NK-92 treated with Interleukin-12 subunit alpha and Interleukin-12 subunit beta, amount 100 ng/mL, for 24 hours (cell line): ENCODE measurements at places on chromosomes 1 and 21.

GRCh38 chr1:156394835-156395461 is 25.9 kb downstream of the RHBG start:
- DNase-seq: no peak

DNA sequence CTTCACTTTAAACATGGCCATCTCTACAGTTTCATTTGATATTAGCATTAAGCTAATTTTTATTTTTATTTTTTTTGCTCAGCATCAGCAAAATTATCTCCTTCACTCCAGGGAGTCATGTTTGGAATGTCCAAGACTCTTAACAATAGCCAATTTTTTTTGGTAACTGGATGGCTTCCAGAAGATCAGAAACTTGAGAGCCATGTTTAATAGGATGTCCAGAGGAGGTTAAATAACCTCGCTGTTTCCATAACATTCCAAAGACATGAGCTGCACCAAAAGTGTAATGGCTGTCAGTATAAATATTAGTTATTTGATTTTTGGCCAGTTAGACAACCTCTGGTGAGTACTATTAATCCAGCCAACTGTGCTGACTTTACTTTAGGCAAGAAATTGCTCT is 80.7 kb downstream of the DNTTIP2 start:
- no peak for DNase-seq

- no peak for DNase-seq
These were observed 1.2 kb downstream of the SH2D5 start for GRCh38 chr1:20731057-20731991.

DNA sequence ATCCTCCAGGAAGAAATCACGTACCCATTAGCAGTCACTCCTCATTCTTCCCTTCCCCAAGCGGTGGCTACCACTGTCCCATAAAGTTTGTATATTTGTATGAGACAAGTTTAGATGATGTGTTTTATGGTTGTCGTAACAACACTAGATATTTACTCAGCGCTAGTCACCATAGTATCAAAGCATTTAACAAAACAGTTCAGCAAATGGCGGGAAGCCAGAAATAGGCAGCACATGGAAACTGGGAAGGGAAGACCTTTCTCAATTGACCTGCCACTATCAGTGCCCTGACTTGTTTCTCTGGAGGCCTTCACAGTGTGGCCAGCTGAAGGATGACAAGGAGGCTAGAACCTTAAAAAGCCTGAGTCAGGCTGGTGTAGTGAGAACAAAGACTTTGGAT is 31.1 kb downstream of the CNST start:
- no peak for DNase-seq

DNA sequence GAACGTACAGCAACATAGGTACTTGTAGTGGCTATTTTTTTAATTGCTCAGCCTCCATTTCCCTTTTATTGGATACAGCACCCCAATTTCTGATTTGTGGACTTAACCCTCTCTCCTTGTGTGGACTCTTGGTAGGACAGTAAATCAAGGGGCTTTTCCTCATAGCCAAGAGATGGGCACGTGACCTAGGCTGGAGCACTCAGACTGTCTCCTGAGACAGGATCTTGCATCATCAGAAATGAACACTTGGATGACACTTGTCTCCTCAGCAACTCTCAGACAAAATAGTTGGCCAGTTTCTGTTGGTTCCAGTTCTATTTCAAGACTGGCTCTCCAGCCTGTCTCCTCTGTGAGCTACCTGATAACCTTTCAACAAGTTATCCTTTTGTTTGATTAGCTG is 112.9 kb upstream of the ZNF678 start:
- no peak for DNase-seq

DNA sequence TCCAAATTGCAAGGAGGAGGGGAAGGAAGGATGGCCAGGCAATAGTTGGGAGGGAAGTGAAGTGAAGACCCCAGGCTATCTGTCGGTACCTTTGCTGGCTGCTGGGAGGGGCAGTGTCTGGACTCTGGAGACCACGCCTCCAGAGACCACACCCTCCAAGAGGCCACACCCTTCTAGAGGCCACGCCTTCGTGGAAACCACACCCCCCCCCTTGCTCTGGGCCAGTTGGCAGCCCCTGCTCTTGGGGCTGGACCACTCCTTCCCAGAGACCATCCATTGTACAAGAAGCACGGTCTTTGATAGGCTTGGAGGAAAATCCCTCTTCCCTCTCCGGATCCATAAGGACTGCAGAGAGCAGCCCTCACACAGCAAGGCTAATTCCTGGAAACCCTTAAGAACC is 73.1 kb downstream of the RYR2 start:
- DNase-seq: no peak

DNA sequence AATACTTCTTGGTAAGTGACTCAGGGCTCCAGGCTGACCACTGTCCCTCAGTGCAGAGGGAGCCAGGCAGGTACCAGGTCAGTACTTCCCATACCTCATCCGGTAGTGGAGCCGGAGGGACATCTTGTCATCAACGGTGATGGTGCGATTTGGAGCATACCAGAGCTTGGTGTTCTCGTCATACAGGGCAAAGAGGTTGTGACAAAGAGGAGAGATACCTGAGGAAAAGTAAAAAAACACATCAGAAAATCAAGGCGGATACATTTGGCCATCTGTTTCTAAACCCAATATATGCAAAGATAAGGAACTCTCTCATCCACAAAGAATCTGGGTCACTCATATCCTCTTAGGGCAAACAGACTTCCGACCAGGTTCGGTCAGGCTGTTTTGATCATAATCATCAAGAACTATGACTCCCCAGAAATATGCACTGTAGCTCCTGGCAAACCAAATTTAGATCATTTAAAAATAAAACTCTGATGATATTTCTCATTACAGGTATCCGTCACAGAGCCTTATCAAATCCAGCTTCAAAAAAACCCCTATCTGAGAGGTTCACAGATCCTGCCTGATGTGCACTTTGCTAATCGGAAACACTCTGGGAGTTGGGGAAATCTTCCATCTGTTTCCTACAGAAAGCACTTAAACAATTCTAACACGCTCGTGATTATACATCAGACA is 87.3 kb downstream of the JAK1 start:
- DNase-seq: no peak

DNA sequence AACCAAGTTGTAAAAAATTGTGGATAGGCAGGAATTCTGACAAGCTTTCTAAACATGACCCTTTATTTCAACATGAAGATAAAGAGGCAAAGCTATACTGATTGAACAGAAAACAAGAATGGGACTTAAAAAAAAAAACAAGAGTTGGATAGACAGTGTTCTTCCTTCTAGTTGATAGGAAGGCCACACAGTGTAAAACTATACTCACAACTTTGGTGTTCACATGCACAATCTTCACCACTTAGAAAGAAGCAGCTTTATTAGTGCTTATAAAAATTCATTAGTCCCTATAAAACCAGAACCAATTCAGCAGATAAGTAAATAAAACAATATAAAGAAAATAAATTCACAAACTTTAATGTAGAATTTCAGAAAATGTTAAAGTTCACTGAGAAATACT is 101.8 kb downstream of the AKT3 start:
- no peak for DNase-seq

DNA sequence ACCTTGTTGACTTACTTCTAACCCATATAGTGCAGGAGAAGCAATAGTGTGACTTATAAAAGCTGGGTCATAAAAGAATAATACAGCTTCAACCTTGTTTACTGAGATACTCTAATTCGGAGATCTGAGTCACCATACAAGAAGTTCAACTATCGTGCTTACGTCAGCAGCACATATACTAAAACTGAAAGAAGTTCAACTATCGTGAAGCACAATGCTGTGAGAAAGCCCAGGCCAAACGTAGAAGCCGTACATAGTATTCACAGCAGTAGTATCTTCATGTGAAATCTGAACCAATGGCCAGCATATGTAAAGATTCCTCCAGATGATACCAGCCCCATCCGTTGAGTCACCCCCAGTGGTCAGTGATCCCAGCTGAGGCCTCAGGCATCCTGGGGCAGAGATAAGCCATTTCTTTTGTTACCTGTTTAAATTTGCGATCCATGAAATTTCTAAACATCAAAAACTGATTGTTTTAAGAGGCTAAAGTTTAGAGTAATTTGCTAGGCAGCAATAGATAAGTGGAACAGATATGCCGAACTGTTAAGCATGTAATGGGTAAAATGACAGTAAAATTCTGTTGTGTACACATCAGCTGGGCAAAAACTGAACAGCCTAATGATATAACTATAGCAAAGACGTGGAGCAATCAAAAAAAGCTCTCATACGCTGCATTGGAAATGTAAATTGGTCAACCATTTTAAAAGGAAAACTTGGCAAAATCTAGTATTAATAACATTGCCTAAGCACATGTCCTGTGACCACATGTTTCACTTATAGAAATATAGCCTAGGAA is 53.9 kb upstream of the SAMD13 start:
- DNase-seq: no peak

GRCh38 chr21:43829575-43830119 is 35.4 kb upstream of the AGPAT3 start:
- no peak for DNase-seq

DNA sequence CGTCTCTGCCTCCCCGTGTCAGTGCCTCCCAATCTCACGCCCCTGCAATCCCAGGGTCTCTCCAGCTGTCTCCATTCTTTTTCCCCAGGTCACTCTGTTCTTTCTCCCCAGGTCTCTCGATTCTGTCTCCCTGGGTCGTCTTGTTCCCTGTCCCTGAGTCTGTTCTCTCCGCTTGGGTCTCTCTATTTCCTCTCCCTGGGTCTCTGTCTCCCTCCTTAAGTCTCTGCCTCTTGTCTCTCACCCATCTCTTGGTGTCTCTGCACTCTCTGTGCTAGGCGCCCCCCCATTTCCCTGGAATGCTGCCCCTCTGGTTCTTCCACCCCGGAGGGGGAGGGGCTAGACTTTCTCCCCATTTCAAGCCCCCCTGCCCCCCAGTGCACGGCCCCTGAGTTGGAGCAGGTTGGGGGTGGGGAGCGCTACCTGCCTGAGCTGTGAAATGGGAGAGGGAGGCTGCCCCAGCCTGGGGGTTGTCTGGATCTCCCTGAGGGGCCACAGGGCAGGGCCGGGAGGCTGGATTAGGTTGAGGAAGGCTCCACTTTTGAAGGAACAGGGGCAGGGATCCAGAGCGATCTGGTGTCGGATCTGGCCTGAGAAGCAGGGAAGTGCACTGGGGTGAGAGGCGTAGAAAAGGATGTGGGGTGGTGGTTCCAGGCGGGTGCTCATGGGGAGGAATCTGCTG is 1.4 kb downstream of the PTPRF start:
- no peak for DNase-seq

DNA sequence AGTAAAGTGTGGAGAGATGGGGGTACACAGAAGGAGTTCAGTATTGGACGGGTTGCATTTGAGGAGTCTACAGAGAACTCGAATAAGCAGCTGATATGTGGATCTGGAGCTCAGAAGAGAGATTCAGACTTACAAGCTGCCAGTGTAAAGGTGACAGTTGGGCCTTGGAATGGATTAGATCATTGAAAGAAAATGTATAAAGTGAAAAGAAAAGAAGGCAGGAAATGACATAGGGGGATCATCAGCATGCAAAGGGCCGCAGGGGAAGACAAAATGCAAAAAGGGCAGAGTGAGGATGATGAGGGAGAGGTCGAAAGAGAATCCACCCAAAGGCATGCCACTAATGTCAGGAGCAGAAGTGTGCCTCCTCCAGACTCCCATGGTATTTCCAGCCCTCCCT is 273.3 kb downstream of the TNR start:
- DNase-seq: no peak

DNA sequence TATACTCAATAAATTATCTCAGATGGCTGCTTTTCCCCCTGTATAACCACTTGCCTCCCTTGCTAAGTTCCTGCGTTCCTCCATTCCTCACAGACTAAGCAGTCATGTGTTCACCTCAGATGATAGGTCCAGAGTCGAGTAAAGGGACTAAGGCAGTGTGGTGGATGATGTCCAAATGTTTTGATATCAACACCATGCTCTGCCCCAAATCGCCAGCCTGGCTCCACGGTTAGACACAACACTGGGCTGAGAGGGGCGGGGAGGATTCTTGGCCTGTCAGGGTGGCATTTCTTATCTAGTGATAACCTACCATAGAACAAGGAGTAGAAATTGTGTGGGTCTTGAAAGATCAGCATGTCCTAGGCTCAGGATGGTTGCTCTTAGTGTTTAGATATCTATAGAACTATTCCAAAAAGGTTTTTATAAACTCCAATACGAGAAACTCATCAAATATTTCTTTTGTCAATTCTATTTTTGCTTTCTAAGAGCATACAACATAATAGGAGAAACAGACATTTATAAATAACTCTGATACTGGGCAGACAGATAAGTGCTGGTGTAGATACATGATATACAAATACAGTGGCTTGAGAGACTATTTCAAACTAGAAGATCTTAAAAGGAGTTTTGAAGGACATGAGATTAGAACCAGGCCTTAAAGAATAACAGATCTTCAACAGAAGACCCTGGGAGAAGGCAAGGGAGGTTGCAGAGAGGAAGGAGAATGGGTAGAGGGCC is 21.5 kb downstream of the GJA5 start:
- DNase-seq: no peak

DNA sequence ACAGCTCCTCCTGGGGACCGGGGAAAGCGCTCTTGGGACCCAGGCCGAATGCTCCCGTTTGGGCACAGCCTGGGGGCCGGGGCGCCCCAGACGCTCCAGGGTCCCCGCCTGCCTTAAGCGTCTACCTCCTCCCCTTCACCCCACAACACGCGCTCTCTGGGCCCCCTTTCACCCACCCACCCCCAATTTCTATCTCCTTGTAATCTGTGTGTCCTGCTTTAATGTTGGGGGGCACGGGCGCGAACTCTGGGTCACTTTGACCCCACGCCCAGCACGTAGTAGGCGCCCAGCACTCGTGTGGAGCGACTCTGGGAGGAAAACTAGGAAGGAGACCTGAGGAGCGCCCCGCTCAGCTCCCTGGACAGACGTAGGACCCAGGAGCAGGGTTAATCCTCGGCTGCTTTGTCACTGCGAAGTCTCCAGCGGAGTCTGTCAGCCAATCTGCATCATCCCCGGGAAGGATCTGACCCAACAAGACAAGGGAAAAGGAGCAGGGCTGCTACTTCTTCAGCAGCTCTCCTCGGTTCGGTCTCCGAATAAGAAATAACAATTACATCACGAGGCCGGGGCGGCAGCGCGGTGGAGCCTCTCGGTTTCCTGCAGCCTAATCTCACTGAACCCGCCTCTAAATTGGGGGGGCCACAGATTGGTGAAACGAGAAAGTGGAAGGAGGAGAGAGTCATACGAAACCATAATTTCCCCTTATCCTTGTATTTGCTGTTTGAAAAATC is 757 bp upstream of the NRIP1 start:
- no peak for DNase-seq

GRCh38 chr1:234963180-234963903 is 165.3 kb downstream of the TOMM20 start:
- DNase-seq: peak; percentile 92

DNA sequence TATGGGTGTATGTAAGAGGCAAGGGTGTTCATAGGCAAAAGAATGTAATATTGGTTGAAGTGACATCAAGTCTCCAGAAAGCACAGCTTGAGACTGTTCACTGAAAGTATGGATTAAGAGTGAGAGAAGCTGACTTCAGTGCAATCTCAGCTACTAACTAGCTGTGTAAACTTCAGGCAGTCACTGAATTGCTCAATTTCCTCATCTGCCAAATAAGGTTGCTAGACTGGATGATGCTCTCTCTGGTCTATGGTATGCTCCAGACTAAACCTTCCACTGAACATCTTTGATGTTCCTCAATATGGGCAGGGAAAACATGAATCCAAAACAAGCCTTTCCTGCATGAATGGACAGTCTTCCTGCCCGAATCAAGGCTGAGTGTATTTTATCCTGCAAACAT is 111.8 kb upstream of the USH2A start:
- DNase-seq: no peak

GRCh38 chr1:99216956-99217355 is 47.3 kb upstream of the PLPPR4 start:
- no peak for DNase-seq
